ENCODE measurements at places on chromosomes 5 and 9. TPM values are rescaled to one million over a fixed set of nuclear protein-coding genes. Genes with fewer than 3 reads are reported as not detected.

- no peak for DNase-seq
Observed at GRCh38 chr9:127492616-127493015, 41.3 kb downstream of the LRSAM1 start.

GRCh38 chr5:41681840-41682239 lies 171.4 kb upstream of the PLCXD3 start:
- DNase-seq: no peak

DNA sequence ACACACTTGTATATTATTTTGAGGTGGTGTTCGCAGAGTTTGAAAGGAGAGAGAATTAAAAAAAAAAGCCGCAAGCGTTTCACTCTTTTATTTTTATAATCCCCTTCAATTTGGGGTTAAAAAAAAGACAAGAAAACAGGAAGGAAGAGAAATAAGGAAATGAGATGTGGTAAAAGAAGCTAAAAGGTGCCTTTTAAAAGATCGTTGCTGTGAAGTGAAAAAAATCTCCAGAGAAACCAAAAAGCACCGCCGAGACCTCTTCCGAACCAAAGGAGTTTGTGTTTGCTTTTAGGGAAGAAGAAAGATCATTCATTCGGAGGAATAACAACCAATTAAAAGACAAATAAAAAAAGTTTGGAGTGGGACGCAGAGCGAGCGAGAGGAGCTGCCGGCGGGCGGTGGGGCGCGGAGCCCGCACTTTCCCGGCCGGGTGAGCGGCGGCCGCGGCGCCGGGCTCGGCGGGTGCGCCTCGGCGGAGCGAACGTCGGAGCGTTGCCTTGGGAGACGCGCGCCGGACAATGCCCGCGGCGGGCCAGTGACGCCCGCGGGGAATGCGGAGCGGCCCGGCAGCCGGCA lies 355 bp downstream of the TLE4 start:
- DNase-seq: no peak

GRCh38 chr9:3830291-3830690 lies 304.5 kb upstream of the RFX3 start:
- no peak for DNase-seq

GRCh38 chr9:1721196-1721595 lies 294.0 kb upstream of the SMARCA2 start:
- no peak for DNase-seq

DNA sequence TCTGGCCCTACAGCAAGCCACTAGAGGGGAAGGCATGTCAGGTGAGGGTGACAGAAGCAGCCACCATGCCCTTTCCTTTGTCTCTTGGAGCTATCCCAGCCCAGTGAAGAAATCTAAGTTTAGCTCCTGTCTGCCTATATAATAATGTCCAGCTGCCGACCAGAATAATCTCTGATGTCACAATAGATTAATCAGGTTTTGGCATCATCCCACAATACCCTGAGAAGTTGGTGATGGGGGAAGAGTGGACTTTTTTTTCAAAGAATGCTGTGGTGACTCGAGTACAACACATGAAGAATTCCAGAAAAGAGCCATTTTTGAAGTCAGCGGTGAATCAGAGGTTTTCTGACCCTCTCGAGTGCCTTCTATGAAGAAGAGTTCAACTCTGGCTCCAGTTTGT lies 1.7 kb upstream of the TSLP start:
- peak; percentile 67 for DNase-seq

- peak; percentile 2 for DNase-seq
Observed at GRCh38 chr5:26942481-26942880, 95.9 kb downstream of the CDH9 start.

DNA sequence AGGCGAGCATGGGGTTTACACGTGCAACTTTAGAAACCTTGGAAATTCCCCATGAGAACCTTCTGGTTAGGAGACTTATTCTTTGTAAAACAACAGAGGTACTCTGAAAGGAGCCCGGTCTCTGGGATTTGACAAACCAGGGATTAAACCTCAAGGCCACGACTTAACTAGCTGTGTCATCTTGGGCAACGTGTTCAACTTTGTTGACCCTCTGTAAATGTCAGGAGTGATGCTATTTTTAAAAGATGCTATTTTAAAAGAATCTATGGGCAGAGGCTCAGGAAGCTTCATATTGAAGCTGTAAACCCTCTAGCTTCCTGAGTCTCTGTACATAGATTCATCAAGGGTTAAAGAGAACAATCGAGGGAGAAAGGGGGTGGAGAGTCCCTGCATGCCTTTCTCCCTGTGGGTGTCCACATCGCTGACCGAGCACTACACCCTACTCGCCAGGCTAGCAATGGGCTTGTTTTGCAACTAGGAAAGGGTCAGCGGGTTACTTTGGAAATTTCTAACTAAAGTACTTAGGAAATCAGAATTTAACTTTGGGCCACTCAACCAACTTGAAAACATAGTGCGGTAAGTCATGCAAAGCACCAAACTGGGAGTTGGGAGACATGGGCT lies 2.1 kb downstream of the SLC36A2 start:
- DNase-seq: no peak

GRCh38 chr9:123312306-123312877 lies 43.6 kb upstream of the CRB2 start:
- no peak for DNase-seq

- no peak for DNase-seq
Observed at GRCh38 chr5:116497631-116498030, 77.0 kb downstream of the SEMA6A start.

DNA sequence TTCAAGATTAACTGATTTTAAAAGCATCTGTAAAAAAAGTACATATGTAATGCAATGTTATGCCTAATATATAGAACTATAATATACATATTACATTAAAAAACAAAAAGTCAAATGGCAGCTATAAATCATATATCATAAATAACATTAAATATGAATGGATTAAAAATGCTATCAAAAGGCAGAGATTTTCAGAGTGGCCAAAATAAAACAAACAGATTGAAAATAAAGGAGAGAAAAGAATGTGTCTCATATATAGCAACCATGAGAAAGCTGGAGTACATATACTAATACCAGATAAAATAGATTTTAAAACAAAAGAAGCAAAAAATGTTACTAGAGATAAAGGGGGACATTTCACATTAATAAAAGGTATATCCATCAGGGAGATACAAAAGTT lies 38.5 kb downstream of the S1PR3 start:
- no peak for DNase-seq

DNA sequence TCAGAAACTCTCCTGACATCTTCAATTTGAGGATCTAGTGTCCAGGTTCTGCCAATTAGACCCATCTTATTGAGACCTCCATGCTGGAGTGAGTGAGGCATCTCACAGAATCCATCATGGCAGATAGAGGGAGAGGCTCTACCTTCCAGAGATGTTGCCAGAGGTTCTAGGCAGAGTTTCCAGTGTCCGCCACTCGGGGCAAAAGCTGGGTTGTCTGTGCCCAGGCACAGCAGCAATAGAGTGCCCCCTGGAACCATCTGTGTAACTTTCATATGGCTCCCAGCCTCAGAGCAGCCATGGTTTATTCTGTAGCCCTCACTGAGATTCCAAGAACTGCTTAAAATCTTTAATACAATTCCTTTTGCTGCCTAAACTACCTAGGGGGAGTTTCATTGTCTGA lies 16.6 kb upstream of the CCDC112 start:
- DNase-seq: no peak

DNA sequence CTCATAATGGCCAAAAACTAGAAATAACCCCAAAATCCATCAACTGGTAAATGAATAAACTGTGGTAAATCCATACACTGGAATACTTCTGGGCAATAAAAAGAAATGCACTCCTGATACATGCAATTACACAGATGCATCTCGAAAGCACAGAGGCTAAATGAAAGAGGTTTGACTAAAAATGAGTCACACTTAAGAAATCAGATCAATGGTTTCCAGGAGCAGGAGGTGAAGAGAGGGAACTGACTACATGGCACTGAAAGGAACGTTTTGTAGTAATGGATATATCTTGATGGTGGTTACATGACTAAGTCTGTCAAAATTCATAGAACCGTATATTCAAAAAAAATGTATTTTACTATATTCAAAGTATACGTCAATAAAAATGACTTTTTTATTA lies 42.4 kb downstream of the STRBP start:
- peak; percentile 49 for DNase-seq

DNA sequence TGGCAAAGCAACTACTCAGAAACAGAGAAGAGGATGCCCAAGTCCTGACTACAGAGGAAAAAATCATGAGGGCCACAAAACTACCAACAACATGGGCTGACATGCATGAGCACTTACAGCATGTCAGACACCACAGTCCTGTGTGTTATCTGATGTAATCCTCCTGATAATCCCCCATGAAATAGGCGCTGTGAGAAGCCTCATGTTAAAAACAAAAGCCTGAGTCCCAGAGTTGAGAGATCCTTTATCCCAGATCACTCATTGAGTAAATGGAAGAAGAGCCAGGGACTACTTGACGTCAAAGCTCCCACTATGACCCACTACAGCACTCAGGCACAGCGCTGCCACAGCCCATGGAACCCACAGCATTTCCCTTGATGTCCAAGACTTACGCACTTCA lies 7.2 kb upstream of the SPOCK1 start:
- DNase-seq: no peak

DNA sequence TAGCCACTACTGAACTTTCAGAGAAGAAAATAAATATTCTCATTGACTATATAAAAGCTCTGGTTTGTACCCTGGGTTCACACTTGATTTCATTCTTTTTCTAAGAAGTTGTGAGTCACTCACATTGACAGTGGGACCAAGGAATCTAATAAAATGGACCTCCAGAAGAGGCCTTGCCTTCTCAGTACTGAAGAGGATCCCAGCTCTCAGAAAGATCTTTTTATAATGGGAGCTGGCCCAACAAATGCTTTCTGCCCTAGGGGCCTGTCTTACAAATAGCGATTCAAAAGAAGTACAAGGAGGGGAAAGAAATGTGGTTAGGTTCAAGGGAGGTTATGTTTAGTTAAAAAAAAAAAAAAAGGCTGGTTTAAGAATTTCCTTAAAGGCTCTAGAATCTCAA lies 237.9 kb downstream of the ISL1 start:
- no peak for DNase-seq

DNA sequence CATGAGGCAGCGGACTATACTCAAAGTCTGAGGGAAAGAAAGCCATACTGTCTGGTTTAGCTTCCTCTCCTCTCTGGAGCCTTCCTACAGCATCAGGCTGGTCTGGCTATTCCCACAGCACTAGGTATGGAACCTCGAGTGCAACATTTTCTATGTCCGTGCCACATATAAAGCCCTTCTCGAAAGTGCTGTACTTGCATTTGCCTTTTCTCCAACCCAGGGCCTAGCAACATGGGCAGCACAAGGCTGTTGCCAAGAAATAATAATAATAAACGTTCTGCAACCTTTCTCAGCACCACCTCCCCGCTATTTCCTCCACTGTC lies 804 bp downstream of the MED10 start:
- no peak for DNase-seq

- DNase-seq: no peak
Observed at GRCh38 chr5:132463811-132464155, 26.8 kb downstream of the IRF1 start.

DNA sequence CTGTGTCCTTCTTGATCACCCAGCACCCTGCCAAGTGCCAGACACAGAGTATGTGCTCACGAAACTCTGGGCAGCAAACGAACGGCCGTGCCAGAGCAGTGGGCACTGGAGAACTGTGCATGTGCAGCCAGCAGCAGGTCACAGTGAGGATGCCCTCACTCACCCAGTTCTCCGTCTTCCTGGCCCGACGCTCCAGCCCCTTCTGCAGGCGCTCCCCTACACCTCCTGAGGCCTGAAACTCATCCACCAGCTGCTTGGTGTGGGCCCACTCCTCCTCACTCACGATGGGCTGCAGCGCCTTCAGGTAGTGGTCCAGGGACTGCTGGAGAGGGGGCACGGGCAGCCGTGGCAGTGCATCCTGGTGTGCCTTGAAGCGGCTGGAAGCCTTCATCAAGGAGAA lies 2.9 kb downstream of the CRAT start:
- no peak for DNase-seq

DNA sequence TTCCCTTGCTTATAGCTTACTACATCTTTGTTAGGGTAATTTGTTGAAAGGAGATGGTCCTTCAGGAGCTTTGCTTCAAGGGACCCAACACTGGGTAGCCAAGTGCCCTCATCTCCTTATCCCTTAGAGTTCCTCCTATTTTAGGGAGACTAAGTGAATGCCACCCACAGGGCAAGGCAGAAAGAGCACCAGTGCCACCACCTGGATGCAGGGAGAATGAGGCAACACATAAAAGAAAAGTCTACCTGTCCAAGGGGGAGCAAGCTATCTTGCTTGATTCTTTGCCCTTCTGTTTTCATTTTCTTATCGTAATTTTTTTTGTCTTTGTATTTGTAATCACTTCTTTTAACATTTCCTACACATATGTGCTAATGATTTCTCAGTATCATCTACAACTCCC lies 205.5 kb downstream of the NPR3 start:
- peak; percentile 13 for DNase-seq

DNA sequence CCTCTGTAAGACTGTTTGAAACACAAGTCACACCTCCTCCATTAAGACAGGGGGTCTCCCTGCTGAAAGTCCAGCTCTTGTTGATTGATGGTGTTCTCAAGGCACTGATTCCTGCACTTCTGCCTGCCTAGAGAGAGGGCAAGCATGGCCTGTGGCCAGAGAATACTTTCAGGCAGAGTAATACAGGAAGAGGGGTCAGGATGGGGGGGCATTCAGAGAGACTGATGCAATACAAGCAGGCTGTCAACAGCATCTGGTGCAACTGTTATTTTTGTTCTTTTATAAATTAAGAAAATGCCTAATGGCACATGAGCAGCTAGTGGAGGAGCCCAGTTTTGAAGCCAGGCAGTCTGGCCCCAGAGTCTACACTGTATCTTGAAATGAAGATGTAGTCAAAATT lies 302.2 kb downstream of the DIRAS2 start:
- peak; percentile 33 for DNase-seq

KLF9 gene
- total RNA-seq: 4.7 TPM

RNF20 gene
- 50.5 TPM for total RNA-seq

LIX1 gene
- total RNA-seq: 0.59 TPM

SEPTIN8 gene
- total RNA-seq: 106 TPM

FCHSD1 gene
- total RNA-seq: 40.6 TPM
